ENCODE measurements at places on chromosomes 6 and 20. TPM values are rescaled to one million over a fixed set of nuclear protein-coding genes. Genes with fewer than 3 reads are reported as not detected.

DNA sequence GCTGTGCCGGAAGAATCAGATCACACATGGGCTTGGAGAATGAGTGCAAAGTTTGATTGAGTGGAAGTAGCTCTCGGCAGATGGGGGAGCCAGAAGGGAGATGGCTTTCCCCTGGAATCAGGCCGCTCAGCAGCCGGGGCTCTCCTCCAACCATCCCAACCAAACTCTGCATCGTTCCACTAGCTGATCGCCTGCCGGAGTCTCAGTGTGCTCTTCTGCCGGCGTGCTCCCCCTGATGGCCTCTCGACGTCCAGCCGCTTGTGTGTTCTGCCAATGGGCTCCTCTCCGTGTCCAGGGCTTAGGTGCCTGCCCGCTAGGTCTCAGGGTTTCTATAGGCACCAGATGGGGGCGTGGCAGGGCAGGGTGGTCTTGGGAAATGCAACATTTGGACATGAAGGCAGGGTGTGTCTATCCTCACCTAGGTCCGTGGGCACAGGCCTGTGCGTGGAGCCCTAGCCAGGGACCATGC lies 4.9 kb upstream of the BIRC7 start:
- DNase-seq: peak; percentile 38

Gene CST3
- total RNA-seq: 2,306 TPM

- no peak for DNase-seq
These were observed 24.7 kb upstream of the BHLHE23 start for GRCh38 chr20:63031251-63032014.

DNA sequence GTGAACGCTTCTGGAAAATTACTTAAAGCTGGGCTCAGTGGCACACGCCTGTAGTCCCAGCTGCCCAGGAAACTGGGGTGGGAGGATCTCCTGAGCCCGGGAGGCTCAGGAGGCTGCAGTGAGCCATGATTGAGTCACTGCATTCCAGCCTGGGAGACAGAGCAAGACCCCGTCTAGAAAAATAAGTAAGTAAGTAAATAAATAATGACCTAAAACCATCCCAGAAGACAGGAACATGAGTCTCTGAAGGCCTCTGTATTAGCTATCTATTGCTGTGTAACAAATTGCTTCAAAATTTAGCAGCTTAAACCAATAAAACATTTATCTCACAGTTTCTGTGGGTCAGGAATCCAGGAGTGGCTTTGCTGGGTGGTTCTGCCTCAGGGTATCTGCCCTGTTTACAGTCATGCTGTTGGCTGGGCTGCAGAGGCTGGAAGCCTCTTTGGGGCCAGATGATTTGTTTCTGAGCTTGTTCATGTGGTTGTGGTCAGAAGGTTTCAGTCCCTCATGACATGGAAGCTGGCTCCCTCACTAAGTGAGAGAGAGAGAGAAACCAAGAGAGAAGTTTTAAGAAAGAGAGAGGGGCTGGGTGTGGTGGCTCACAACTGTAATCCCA lies 48.4 kb upstream of the NCOA3 start:
- DNase-seq: no peak

DNA sequence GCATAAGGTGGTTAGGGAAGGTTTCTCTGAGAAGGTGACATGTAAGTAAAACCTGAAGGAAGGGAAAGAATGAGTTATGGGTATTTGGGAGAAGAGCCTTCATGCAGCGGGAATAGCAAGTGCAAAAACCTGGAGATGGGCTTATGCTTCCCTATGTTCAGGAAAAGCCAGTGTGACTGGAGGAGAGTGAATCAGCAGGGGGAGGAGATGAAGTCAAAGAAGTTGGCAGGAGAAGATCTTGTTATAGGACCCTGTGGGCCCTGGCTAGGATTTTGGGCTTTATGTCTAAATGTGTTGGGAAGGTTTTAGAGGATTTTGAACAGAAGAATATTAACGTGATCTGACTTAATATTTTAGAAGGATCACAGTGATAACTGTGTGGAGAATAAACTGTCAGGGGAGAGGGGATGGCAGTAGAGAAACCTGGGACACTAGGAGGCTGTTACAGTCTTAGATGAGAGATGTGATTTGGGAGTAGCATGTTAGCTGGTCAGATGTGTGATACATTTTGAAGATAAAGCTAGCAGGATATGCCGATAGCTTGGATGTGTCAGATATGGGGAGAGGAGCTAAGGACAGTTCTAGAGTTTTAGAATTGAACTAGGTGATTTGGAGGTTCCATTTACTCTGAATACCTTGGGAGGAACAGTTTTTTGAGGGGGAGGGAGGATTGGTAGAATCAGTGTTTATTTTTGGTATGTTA lies 41.0 kb downstream of the PHF3 start:
- no peak for DNase-seq
